Stimulated activated CD8-positive, alpha-beta memory T cell treated with anti-CD3 and anti-CD28 coated beads, Interleukin-7, amount 100 ng/mL, for 4 hours (primary cell): ENCODE measurements at places on chromosomes 5 and 9.

DNA sequence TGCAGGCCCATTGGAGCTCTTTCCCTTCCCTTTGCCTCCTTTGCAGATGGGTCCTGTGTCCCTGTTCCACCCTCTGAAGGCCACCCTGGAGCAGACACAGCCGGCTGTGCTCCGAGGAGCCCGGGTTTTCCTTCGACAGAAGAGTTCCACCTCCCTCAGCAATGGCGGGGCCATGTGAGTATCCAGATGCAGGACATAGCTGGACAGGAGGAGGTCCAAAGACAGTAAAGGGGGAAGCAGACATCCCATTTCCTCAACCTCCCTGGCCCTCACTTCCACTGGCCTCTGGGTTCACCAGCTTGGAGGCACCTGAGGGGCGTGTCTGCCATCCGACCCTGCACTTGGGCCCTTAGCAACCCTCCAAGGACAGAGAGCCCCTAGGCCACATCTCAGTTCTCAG lies 237.9 kb downstream of the CACNA1B start:
- DNase-seq, result no peak

DNA sequence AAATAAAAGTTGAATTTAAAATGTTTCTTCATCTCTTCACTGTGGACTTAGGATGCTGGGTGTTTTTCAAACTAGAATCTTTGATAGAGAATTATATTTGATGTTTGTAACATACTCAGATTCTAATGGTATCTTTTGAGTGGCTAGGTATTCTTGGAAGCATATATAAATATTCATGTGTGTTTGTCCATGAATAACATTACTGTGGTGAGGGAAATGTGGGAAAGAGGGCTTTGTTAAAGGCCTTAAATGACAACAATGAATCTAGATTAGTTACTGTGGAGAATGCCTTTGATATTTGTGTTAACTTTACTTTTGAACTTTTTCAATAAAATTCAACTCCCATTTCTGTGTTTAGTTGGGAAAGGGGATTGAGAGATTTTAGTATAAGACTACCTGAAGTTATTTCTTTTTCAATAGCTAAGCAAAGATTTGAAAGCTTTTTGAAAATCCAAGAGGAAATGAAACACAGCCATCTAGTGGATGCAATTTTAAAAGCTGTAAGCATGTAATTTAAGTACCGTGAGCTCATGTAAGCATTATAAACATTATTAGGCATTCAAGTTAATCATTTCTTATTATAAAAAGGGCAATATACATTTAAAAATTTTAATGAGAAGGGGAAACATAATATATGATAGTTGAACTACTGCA lies 69.6 kb downstream of the CCDC171 start:
- DNase-seq, result no peak

GRCh38 chr5:67992923-67993322 lies 222.6 kb upstream of the PIK3R1 start:
- no peak for DNase-seq

DNA sequence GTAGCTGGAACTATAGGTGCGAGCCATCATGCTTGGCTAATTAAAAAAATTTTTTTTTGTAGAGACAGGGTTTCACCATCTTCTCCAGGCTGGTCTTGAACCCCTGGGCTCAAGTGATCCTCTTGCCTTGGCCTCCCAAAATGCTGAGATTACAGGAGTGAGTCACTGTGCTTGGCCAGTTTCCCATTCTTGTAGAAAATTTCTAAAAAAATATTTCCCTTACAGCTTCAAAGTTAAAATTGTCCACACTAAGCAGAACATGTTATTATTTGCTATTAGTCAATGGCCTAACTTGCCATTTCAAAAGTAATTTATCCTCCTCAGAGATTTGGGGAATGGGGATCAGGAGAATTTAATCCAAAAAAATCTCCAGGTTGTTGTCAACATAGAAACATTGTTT lies 40.1 kb downstream of the SLC38A9 start:
- DNase-seq, result no peak

DNA sequence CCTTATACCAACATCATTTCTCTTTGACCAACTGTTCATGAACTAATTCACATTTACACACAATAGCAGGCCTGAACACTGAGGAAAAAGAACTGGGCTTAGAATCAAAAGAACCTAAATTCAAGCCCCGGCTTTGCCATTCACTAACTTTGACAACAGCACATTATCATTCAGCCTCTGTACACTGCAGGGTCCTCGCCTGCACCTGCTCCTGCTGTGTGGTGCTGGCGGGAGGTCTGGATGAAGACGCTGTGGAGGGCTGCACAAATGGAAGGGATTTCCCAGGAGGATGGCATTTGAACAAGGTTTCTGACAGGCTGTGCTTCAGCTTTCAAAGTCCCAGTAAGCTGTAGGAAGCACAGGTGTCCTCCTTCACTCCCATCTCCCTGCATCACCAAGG lies 151.2 kb downstream of the ZDHHC21 start:
- no peak for DNase-seq

DNA sequence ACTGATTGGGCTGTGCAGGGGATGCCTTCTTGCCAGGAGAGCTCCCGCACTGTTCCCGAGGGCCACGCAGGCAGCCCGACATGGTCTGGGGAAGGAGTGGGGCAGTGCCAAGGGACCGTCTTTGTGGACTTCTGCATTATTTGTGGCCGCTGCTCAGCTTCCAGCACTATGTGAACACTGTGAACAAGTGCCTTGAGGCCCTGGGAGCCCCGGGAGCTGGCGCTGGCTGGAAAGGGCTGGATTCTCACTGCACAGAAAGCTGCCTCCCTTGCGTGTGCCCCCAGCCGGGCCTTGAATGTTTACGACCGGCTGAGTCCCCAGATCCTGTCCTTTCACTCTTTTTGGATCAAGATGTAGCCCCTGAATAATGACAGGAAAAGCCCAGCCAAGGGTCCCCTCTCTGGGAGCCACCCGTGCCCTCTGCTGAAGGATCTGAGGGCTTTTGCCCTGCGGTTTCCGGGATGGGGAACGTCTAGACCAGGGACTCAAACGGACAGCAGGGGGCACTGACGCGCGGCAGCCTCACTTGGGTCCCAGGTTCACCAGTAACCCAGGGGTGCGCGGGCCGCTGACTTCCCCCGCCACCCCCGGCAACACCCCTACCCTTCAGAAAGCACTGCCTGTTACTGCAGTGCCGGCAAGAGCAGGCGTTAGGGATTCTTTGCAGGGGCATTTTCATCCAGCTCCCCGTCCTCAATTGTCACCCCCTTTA lies 98.9 kb upstream of the FCN2 start:
- no peak for DNase-seq

GRCh38 chr5:174698156-174698555 lies 26.2 kb upstream of the MSX2 start:
- DNase-seq, result no peak

- DNase-seq, result no peak
Observed at GRCh38 chr5:138544181-138545134, 1.4 kb upstream of the ETF1 start.

DNA sequence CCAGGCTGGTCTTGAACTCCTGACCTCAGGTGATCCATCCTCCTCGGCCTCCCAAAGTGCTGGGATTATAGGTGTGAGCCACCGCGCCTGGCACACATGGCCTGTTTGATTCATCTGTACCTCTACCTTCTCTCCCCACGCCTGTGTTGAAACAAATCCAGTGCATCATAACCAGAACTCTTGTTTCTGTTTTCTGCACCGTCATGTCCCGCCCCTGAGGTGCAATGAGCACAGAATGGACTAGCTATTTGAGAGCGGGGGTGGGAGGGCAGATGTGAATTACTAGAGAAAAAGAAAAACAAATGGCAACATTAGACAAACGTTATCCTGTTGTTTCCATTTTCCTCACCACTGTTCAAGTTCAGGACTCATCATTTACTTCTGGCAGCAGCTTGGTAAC lies 10.7 kb upstream of the FAM193B start:
- DNase-seq, result no peak

DNA sequence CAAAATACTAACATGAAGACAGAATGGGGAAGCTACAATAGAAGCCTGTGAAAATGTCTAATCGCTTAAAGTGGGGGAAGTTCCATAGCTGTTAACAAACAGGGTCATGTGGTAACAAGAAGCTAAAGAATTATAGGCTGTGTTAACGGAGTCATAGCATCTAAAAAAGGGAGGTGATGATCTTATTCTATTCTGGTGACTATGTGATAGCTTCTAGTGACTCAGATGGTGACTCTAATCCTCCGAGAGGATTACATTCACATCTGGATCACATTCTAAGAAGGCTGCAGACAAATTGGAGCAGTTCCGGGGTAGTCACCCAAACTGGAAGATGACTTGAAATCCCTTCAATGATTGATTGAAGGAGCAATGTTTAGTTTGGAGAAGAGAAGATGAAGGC lies 142.1 kb downstream of the LIFR start:
- DNase-seq, result no peak

DNA sequence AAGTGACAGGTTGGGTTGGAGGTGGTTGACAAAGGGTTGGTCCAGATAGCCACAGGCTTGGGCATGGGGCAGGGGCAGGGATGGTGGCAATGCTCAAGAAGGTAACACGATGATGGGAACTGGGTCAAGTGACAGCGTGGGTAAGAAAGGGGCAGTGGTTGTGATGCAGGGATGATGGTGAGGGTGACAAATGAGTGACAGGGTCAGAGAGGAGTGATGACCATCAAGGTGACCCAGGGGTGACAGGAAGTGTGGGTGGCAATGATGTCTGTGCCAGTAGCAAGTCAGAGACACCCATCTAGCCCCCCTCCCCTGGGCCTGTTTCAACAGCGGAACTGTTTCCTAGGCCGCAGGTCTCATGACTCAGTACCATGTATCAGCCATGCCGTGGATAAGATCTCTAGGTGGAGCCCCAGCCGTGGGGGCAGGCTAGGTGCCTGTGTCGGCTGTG lies 20.5 kb downstream of the AQP3 start:
- DNase-seq, result peak; percentile 14

DNA sequence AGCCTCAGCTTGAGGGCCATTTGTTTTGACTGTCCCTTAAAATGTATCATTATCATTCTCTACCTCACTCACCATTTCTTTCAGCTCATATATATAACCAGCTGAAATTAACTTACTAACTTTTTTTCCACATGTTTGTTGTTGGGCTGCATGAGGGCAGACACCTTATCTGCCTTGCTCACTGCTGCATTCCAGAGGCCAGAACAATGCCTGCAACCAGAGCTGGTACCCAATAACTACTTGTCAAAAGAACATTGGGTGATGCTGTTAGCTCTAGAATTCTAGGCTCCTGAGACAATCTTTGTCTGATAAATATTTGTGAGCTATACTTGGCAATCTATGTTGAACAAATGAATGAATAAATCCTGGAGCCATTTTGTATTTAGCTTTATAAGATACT lies 68.3 kb downstream of the HTR4 start:
- no peak for DNase-seq
